Natural killer cell treated with Interleukin-12 subunit alpha and Interleukin-12 subunit beta and Interleukin-15 and Interleukin-18, amount 100 ng/mL, for 72 hours (primary cell): ENCODE measurements at places on chromosomes 13 and 19. TPM values are rescaled to one million over a fixed set of nuclear protein-coding genes. Genes with fewer than 3 reads are reported as not detected.

- DNase-seq = no peak
Observed at GRCh38 chr13:61286148-61286745, 129.4 kb downstream of the PCDH20 start.

DNA sequence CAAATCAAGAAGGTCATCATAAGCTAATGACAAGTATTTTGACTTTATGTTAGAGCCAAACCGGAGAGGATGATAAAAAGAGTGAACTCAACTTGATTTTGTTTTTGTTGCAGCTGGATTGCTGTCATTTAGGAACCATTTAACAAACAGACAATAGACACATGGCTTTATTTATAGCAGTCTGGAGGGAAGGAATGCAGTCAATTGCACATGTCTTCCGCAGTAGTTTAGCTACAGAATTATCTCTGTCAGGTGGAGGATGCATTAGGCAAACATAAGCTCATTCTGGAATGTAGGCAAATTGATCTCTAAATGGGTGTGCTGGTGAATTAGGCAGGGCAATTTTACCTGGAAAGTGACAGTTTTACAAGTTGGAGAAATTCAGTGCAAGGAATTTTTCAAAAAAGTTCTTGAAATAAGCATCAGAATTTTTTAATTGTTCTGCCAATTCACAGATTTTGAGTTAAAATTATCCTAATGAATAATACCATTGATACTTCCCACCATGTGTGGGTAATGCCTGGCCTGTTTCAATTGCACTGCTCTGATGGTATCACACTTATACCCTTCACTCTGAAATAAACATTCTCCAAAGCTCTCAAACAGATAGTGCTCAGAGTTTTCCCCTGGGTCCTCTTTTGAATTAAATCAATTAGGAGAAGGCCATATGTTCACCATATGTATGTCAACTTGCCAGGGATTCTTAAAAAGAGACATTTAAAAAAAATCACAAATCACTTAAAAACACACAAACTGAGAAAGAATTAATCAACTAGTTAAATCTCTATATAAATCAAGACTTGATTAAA is 318.3 kb downstream of the NDFIP2 start:
- DNase-seq = no peak

GRCh38 chr13:50766013-50766412 is 77.5 kb downstream of the DLEU7 start:
- DNase-seq = no peak

LGALS13 gene
- not detected for total RNA-seq

- DNase-seq = no peak
Observed at GRCh38 chr19:54415208-54415900, at the start of gene TTYH1. Gene TTYH1 (plus strand): TSS chr19:54415464. CDS start chr19:54415553, 89 bp downstream.

ADAMTS10 gene
- total RNA-seq = 11.3 TPM

KASH5 gene
- total RNA-seq = 0.56 TPM

- no peak for DNase-seq
Observed at GRCh38 chr13:75226733-75227435, 255.1 kb downstream of the TBC1D4 start.

C2CD4C gene
- not detected for total RNA-seq
